ENCODE measurements at places on chromosomes 3 and 15. TPM values are rescaled to one million over a fixed set of nuclear protein-coding genes. Genes with fewer than 3 reads are reported as not detected.

The PLIN1 gene
- not detected for polyA plus RNA-seq

DNA sequence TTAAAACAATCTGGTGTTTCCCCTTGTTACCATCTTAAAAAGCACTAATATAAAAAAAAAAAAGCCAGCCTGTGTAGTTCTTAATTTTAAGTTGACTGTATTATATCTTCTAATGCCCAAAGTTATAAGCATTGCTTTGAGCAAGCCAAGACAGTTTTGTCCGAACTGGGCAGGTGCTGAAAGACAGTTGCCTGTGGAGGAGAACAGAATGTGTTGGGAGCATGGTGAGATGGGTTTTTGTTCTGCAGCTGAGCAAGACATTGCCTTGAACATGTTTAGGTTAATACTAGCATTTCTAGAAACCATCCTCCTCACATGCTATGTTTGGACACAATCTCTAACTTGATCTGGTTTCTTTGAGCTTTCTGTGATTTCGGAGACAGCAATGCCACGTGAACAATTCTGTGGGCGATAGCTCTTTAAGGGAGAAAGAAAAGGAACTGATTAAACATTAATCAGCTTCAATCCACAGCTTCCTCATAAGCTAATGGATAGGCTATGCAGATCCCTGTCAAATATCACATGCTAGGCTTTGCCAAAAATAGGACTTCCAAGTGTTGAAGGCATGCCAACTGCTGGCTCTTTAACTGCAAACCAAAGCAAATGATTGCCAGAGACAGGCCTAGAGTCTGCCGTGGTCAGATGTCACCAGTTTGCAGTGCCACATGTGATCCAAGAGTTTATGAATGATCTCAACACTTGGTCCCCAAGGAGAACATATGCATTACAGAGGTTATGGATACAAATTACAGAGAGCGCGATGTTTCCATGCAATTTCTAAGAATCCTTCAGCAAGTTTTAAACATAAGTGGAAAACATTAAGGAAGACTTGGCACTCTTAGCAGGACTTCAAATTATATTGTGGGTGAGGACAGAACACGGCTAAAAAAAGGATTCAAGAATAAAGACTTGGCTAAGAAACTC, 428.1 kb downstream of the ROBO2 start:
- DNase-seq: peak; percentile 89

DNA sequence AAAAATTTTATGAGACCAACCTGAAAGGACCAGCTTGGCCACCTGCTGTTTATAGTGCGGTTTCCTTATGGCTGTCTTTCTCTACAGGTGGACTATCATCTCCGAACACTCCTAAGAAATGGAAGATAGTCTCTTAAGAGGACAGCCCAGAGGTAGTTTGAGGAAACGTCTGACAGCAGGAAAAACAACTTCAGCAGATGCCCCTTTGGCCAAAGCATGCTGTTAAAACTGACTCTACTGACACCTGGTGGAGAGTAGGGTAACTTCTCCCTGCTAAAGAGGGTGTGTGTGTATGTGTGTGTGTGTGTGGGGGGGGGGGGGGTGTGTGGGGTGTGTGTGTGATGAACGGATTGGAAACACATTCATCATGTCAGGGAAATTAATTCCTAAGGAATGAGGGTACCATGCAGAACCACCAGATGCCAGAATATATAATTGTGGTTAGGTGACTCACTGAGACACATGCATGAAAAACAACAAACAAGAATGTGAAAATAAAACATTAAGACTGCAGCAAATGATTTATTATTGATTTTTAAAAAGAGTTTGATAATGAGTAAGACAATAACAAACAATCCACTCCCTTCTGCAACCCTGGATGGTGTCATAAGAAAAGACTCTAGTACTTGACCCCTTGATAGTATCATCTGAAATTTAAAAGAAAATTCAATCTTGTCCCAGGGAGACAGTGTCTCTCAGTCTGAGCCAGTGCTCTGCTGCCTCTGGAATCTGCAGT, 256.5 kb downstream of the THRB start:
- peak; percentile 66 for DNase-seq

The PYGO1 gene
- 13.9 TPM for polyA plus RNA-seq

GRCh38 chr15:92979011-92979701, 79.0 kb downstream of the CHD2 start:
- no peak for DNase-seq

DNA sequence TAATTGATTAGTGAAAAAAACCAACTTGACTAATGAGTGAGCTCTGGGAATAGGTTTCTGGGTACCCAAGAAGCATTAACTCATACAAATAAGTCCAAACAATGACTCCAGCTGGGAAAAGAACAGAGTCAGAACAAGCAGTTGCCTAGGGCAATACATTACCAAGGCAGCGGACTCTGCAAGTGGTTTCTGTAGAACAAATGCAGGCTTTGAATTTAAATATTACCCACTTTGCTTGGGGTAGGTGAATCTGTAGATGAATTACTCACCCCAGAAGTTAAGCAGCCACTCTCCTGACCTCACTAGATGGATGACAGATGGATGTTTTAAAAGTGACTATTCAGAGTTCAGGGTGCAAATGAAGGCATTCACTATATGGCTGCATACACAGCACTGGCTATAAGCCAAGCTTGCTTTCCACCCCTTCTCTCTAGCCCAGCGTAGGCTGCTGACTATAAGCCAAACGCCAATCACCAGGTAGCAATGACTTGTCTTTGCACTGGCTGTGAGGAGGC, 73.1 kb upstream of the BHLHE40 start:
- no peak for DNase-seq

GRCh38 chr15:44219073-44219472, 24.0 kb upstream of the FRMD5 start:
- DNase-seq: no peak

- DNase-seq: no peak
Measured at GRCh38 chr3:105823149-105823867, 45.5 kb downstream of the CBLB start.

GRCh38 chr3:165185707-165186327, 10.4 kb downstream of the SLITRK3 start:
- peak; percentile 64 for DNase-seq

GRCh38 chr3:101900316-101900715, 51.0 kb downstream of the NFKBIZ start:
- DNase-seq: no peak

- no peak for DNase-seq
Measured at GRCh38 chr3:141812586-141812985, 49.4 kb downstream of the GRK7 start.

The FBN1 gene
- polyA plus RNA-seq: 435 TPM

DNA sequence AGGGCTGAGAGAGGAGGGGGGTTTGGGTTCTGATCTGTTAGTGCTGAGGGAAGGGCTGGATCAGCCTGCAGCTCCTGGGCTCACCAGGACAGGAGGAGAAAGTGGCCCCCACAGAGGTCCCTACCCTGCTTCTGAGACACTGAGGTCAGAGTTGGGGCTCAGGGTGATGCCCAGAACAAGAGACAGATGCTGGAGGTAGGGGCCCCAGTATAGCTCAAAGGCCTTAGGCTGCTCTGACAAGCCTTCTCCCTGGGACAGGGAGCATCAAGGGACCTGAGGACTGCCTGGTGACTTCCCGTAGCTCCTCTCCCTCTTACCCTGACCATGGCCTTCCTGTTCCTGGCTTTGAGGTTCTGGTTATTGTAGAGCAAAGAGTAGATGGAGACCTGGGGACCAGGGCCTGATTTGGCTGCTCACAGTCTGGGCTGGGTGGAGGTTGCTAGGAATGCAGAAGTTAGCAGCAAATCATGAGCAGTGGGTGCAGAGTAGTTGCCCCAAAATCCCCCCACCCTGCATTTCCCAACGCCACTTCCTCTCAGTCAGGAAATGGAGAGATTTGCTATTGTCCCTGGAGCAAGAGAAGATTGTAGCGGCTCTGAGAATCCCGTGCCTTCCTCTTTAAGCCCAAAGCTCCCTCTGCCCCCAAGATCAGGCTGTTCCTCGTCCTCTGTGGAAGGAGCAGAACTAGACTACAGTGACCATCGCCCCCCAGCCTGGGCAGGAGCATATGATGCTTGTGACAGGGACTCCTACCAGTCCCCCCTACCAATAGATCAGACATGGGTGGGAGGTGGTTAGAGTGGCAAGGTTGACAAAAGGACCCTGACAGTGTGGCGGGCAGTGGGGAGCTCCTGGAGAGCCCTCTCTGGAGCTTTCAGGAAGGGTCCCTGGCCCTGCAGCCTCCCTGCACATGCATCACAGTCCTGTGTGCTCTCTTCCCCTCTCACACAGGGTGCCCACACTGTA, 47.4 kb upstream of the SEC22A start:
- no peak for DNase-seq

GRCh38 chr3:197782230-197782629, 8.8 kb upstream of the LRCH3 start:
- DNase-seq: no peak

GRCh38 chr3:122111974-122112373, 56.8 kb downstream of the CD86 start:
- no peak for DNase-seq

DNA sequence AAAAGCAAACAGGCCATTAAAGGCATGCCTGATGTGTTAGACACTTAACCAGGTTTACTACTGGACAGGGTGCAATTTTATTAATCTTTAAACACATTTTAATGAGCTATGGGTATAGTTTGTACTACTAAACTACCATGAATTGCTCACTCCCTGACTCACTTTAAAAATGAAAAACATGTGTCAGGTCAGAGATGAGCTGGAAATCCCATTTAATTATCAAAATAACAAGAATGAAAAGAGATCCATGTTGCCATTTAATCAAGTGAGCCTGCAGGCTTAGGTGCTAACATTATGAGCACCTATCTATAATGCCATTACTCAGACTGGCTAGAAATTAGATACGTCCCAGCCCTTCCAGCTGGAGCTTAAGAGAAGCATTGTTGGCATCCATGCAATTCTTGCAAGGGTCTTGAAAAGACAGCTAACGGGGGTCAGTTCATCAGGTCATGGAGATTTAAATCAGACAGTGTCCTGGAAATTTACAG, 224.4 kb downstream of the THRB start:
- no peak for DNase-seq

DNA sequence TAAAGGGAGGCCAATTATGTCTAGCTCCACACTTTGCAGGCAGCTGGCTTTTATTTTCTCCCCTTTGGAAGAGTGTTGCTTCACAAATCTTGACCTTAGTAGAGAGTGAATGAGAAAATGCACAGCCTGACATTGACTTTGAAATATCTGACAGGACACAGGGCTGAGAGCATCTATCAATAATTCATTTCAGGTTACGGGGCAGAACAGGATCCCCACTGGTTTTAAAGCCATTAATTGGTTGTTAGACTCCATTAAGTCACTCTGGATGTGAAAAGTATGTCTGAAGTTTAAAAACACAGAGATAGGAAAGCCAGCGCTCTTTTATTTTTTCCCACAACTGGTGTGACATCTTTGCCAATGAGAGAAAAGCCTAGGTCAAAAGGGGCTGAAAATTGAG, 251.9 kb upstream of the TMC3 start:
- no peak for DNase-seq

DNA sequence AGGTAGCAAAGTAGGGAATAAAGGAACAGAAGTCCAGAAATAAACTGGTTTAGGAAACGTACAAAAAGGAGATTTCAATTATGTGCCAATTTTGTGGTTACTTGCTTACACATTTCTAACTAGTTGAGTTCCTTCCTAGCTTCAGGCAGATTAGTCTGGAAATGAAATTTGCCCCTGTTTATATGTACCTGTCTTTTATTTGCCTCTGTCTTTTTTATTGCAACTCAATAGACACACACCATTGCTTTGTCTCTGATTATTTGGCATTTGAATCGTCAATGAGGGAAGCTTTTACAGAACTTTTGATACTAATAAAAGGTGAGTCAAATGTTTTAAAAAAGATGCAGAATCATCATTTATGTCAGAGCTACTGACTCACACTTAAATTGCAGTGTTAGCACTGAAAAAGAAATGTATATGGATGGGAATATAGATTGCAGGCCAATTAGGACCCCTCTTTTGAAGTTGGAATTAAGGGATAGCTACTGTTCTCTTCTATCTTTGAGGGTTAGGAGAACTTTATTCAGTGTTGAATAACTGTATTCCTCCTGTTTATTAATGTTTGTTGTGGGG, 60.5 kb downstream of the TRAK1 start:
- no peak for DNase-seq

DNA sequence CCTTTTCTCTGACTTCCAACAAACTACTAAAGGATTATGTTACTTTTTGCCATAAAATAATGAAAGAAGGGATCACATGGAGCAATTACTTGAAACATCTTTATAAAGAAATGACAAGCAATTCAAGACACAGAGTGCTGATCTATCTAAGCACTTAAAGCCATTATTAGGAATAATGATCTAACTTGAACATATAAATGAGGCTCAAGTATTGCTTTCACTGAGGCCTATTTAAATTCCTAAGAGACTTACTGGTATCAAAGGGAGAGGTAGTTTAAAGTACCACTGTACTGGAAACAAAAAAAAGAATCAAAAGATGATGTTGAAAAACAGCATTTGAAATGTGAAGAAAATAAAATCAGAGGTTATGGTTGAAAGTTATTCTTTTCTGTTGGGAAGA, 375.5 kb downstream of the PLCL2 start:
- no peak for DNase-seq

DNA sequence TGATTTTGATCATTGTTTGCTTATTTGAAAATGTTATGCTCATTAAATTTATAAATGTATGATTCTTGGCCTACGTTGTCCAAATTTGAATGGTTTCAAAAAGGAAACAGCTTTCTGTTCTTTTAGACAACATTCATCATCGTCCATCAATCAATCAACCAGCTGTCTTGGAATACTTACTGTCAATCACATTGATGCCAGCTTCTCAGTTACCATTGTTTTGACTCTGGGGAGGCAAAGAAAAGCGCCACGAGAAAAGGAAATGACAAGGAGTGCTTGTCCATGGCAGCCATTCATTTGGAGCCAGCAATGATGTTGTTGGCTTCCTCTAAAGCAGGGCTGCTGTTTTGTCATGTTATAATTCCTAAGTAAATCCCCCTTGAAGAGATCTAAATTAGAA, 62.2 kb upstream of the TP63 start:
- DNase-seq: no peak

The CD86 gene
- polyA plus RNA-seq: 2.8 TPM

DNA sequence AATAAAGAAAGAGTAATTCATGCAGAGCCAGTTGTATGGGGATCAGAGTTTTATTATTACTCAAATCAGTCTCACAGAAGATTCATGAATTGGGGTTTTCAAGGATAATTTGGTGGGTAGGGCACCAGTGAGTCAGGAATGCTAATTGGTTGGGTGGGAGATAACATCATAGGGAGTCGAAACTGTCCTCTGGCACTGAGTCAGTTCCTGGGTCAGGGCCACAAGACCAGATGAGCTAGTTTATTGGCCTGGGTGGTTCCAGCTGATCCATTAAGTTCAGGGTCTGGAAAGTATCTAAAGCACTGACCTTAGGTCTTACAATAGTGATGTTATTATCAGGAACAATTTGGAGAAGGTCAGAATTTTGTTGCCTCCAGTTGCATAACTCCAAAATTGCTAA, 998.6 kb upstream of the EPHA6 start:
- no peak for DNase-seq

Measured in muscle of arm (tissue), 14 donors.